ENCODE measurements at places on chromosomes 2 and 18.
A peak's percentile ranks its signal among the peaks of the same experiment; 100 is the strongest.

DNA sequence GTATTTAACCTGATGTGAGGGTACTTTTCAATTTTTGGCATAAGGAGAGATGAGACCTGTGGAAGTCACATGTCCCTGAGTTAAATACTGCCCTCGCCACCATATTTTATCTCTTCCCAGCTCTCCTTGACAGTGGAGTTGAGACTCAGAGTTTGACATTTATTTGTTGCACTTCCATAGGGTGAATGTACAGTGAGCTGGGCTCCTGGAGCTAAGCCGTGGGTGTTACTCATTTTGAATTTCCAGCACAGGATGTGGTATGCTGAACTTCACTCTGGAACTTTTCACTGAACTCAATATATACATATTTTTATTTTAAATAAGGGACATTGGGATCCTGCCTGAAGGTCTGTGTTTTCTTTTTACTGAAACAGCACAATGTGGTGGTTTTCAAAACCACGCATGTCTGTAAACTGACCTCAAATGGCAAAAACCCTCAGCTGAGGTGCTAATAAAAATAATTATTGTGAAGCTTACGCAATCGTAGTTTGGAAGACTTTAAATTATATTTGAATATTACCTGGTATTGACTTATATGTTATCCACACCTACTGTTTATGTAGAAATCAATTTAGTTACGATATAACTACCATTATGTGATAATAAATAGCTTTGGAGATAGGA is 12.1 kb downstream of the RNF144A start:
- no peaks in the 10 kb centered on the region for H3K27me3 ChIP-seq

GRCh38 chr2:36538335-36538734 is 59.6 kb downstream of the FEZ2 start:
- no peak overlapping the region for H3K4me3 ChIP-seq
- H3K27me3 ChIP-seq = no peaks in the 10 kb centered on the region
- no peak for DNase-seq
- peaks cover 12% of the 10 kb centered on the region for H3K36me3 ChIP-seq

DNA sequence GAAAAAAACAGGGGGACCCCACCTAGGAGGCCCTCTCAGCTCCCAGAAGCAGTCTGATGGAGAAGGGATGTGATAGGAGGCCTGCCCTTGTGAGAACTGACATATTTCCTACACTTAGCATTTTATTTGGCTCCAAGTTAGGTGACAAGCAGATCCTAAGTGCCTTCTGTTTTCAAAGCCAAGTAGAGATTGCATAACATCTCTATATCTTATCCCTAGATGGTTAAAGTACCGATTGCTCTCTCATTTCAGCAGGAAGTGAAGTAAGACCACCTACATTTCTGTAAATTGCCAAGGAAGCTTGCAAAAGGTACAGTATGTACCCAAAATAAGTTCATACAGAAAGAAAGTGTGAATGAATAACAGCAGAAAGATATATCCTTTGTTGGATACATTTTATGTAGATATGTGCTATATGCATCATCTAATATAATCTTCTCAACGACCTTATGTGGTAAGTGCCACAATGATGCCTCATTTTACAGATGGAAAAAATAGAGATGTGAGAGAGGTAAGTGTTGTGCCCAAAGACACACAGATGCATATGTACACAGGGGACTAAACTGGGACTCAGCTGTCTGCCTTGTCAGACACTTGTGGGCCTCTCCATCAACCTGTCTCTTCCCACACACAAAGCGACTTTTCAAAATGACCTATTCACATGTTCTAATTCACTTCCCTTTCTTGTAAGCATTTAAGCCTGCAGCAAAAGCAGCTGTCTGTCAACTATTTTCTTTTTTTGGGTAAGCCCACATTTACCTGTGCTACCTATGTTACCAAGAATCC is 38.9 kb downstream of the DHRS9 start:
- H3K4me1 ChIP-seq = peaks cover 19% of the 10 kb centered on the region
- H3K4me3 ChIP-seq = no peak overlapping the region
- no peak overlapping the region for H3K27ac ChIP-seq
- DNase-seq = no peak
- no peaks in the 10 kb centered on the region for H3K36me3 ChIP-seq

GRCh38 chr2:133561045-133561852 is 7.0 kb downstream of the NCKAP5 start:
- H3K4me3 ChIP-seq = no peak overlapping the region
- H3K27ac ChIP-seq = no peak overlapping the region
- DNase-seq = peak; percentile 15

GRCh38 chr18:24862201-24862816 is 401.9 kb downstream of the HRH4 start:
- H3K36me3 ChIP-seq = no peaks in the 10 kb centered on the region
- H3K27ac ChIP-seq = no peak overlapping the region
- H3K27me3 ChIP-seq = peaks cover 87% of the 10 kb centered on the region
- DNase-seq = no peak
- H3K4me1 ChIP-seq = no peaks in the 10 kb centered on the region

DNA sequence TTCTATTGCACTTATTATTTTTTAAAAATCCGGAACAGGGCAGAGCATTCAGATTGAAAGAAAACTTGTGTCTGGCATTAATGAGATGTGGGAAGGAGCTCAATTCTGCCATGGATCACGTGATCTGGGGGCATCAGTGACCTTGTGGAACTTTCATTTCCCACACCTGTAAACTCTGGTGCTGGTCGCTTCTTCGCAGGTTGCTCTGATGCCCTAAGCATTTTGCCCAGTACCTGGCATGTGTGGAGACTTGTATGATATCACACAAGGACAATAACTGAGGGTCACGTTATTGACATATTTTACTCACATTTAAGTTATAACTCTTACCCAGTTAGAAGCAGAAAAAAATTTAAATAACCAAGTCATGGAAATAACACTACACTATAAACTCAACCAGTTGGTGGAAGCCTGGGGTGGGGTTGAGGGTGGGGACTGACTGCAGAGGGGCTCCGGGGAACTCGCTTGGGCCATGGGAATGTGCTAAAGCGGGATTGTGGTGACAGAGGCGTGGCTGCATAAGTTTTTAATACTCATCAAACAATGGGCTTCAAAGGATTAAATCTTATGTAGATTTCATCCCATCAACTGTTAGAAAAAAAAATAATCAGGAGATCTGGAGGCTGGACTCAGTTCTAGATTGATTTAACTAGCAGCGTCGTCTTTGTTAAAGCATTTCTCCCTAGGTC is 36.5 kb downstream of the ST3GAL5 start:
- no peaks in the 10 kb centered on the region for H3K4me1 ChIP-seq
- H3K27ac ChIP-seq = no peak overlapping the region
- peaks cover 47% of the 10 kb centered on the region for H3K27me3 ChIP-seq

GRCh38 chr18:65436430-65436829 is 314.4 kb upstream of the CDH7 start:
- H3K4me3 ChIP-seq = no peak overlapping the region
- H3K36me3 ChIP-seq = no peaks in the 10 kb centered on the region
- no peaks in the 10 kb centered on the region for H3K4me1 ChIP-seq
- DNase-seq = no peak

DNA sequence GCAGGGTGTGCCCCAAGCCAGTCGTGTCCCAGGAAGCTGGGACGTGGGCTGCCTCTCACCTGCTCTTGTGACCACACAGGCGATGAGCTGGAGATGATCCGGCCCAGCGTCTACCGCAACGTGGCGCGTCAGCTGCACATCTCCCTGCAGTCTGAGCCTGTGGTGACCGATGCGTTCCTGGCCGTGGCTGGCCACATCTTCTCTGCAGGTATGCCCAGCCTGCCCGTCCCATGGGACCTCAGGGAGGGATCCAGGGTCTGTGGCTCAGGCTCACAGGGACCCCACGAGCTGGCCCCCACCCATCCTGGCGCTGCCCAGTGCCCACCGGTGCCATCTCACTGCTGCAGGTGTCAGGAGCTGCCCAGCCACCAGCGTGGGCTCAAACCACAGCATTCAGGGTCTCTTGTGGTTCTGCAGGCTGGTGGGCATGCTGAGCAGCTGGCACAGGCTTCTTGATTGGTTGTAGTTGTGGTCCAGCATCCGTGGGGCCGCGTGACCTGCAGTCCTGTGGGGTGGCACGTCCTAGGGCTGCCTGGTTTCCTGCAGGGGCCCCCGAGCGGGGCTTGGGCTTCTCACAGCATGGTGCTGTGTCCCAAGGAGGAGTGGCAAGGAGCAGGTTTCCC is 3.8 kb downstream of the BOK start:
- H3K4me1 ChIP-seq = peaks cover 29% of the 10 kb centered on the region
- peaks cover 69% of the 10 kb centered on the region for H3K36me3 ChIP-seq
- no peaks in the 10 kb centered on the region for H3K27me3 ChIP-seq
- peak overlapping the region; percentile 28 for H3K27ac ChIP-seq

GRCh38 chr2:24121469-24121868 is 1.7 kb downstream of the PFN4 start:
- H3K27me3 ChIP-seq = no peaks in the 10 kb centered on the region
- no peak overlapping the region for H3K4me3 ChIP-seq
- no peak for DNase-seq
- H3K36me3 ChIP-seq = peaks cover 20% of the 10 kb centered on the region
- no peak overlapping the region for H3K27ac ChIP-seq
- H3K4me1 ChIP-seq = peaks cover 13% of the 10 kb centered on the region

DNA sequence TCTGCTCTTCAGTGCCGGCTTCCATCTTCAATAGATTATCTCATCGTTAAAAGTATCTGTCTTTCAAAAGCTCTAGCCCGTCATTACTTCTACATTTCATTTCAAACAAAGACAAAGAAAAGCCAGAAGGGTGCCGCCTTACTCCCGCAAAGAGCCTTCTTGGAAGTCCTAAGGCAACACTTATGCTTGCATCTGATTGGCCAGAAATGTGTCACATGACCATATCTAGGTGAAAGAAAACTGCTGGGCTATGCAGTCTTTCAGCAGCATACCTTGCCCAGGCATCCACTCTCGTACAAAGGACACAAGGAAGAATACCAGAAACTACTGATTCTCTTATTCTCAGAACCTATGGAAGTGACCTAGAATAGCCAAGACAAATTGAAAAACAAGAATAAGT is 217.1 kb upstream of the SLC35G4 start:
- H3K4me3 ChIP-seq = no peak overlapping the region
- H3K36me3 ChIP-seq = no peaks in the 10 kb centered on the region
- H3K27ac ChIP-seq = no peak overlapping the region
- no peak for DNase-seq

DNA sequence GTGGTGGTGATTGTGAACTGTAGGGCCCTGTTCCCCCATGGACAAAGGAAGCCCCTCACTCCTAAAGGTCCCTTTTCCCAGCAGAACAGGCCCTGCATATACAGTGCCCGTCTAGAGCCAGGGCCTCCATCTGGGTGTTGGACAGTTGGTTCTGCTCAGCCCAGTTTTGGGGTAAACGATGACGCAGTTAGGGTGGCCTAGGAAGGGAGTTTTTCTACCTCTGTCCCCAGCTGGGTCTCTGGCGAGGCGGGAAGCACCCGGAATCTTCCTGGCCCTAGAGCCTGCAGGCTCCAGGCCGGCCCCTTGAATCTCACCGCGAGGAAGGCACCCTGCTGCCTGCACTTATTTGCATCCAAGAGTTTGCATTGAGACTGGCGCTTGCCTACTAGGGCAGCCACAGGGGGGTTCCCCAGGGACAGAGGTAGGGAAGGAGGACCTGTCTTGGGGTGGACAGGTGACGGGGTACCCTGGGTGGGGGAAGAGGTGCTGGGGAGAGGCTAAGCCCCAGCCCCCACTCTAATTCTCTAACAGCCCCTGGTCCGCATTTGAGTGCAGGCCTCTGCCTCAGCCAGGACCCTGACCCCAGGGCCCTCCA is 529 bp upstream of the MTA3 start:
- peak overlapping the region; percentile 70 for H3K27ac ChIP-seq
- peaks cover 39% of the 10 kb centered on the region for H3K36me3 ChIP-seq
- no peaks in the 10 kb centered on the region for H3K27me3 ChIP-seq
- DNase-seq = peak; percentile 30
- H3K4me3 ChIP-seq = peak overlapping the region; percentile 61
- peaks cover 33% of the 10 kb centered on the region for H3K4me1 ChIP-seq

DNA sequence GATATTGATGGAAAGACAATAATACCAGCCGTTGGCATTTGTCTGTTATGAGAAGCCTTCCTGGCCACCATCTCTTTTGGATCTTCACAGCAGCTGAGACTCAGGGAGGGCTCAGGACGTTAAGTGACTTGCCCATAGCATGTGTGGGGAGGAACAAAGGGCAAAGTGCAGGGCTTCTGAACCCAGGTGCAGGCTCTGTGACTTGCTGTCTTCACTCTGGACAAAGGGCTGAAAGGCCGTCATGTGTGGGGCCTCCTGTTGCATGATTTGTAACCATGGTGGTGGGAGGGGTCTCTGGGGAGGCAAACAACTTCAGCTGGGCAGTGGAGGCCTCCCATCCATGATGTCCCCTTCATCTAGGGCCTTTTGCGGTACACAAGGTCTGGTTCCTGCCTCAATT is 65.5 kb upstream of the SIX2 start:
- no peak overlapping the region for H3K4me3 ChIP-seq
- H3K36me3 ChIP-seq = no peaks in the 10 kb centered on the region
- H3K27ac ChIP-seq = no peak overlapping the region
- peaks cover 14% of the 10 kb centered on the region for H3K27me3 ChIP-seq
- no peak for DNase-seq
- no peaks in the 10 kb centered on the region for H3K4me1 ChIP-seq

DNA sequence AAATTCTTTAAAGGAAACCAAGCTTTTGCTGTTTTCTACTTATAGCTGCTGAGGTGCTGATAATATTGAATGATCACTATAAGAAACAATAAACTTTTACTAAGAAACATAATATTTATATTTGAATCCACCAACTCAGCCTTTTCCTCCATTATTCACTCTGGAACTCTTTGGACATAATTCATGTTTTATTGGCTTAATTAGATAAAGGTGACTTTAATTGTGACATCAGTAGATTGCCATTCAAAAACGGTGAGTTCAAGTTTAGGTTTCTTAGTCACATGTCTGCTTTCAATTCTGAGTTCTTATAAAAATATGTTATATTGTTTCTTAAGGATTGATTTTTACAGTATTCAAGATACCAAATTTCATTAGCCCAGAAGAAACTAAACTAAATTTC is 24.0 kb downstream of the CCDC85A start:
- H3K36me3 ChIP-seq = no peaks in the 10 kb centered on the region
- no peak for DNase-seq
- no peak overlapping the region for H3K4me3 ChIP-seq
- H3K27me3 ChIP-seq = no peaks in the 10 kb centered on the region
- no peak overlapping the region for H3K27ac ChIP-seq

DNA sequence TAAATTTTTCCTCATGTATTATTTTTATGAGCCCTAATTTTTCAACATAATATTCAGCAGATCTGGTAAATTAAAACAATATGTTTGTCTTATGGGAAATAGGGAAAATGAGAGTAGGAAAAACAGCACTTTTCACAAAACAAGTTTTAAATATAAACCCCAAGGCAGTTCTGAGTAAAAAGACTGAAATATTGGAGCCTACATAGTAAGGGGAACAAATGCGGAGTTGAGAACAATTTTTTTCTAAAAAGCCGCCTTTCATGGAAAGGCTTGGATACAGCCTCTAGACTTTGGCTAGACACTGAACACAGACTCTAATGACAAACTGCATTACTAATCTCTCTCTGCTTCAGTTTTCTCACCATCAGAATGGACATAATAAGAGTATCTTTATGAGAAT is 174.1 kb downstream of the NOL4 start:
- H3K27ac ChIP-seq = no peak overlapping the region
- H3K36me3 ChIP-seq = no peaks in the 10 kb centered on the region
- no peaks in the 10 kb centered on the region for H3K4me1 ChIP-seq
- no peaks in the 10 kb centered on the region for H3K27me3 ChIP-seq
- H3K4me3 ChIP-seq = no peak overlapping the region

GRCh38 chr18:58649966-58650816 is 21.1 kb upstream of the MALT1 start:
- H3K27ac ChIP-seq = no peak overlapping the region
- H3K36me3 ChIP-seq = no peaks in the 10 kb centered on the region
- H3K27me3 ChIP-seq = no peaks in the 10 kb centered on the region
- H3K4me3 ChIP-seq = no peak overlapping the region

- peaks cover 58% of the 10 kb centered on the region for H3K4me1 ChIP-seq
- H3K36me3 ChIP-seq = peaks cover 37% of the 10 kb centered on the region
- peak; percentile 39 for DNase-seq
- H3K4me3 ChIP-seq = peak overlapping the region; percentile 63
- no peaks in the 10 kb centered on the region for H3K27me3 ChIP-seq
- peak overlapping the region; percentile 92 for H3K27ac ChIP-seq
These were observed 22.3 kb downstream of the ATP8B1 start for GRCh38 chr18:57780706-57781347.
